ENCODE measurements at places on chromosomes 2 and 18.

- DNase-seq = no peak
These were observed 35.6 kb downstream of the MAL start for GRCh38 chr2:95061119-95061512.

DNA sequence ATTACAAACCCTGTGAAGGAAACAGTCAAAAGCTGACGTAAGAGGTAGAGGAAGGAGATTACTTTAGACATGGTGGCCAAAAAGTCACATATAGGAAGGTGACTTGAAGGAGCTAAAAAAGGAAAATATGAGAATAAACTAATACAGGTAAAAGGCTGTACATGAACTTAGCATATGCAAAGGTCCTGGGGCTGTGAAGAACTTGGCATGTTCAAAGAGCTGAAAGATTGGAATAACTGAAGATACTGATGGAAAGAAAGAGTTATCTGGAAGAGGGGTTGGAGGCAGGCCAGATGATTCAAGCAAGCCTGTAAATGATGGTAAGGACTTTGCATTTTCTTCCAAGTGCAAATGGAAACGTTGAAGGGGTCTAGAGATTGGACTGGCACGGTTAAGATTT lies 13.2 kb downstream of the IL36A start:
- DNase-seq = no peak

DNA sequence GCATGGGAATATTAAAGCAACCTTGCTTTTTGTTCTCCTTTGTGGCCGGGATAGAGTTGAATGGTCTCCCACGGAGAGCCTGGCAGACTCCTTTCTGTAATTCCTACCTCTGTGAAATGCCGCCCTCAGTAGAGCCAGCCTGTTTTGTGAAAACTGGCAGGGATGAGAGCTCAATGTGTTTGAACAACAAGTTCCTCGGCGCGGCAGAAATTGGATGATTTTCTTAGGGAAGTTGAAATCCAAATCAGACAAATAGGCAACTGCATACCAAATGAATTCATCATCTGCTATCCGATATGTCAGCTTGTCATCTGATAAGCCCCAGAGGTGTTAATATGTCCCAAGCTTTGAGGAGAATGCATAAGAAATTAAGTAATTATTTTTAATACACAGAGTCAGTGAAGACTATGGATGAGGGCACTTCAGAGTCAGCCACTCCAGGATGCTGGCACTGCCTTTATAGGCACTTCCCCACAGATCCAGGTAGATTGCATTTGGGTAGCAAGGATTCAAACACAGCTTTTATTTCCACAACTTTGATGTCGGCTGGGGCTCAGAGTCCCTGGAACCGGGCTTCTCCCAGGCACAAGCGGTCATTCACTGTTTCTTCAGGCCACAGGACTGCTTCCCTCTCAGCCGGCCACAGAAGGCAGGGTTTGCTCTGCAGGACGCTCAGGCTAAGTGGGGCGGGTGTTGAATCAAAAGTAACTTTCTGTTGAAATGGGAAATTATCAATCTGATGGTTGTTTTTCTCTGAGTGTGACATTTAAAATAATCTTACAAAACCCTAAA lies 82.8 kb upstream of the REV1 start:
- peak; percentile 24 for DNase-seq

DNA sequence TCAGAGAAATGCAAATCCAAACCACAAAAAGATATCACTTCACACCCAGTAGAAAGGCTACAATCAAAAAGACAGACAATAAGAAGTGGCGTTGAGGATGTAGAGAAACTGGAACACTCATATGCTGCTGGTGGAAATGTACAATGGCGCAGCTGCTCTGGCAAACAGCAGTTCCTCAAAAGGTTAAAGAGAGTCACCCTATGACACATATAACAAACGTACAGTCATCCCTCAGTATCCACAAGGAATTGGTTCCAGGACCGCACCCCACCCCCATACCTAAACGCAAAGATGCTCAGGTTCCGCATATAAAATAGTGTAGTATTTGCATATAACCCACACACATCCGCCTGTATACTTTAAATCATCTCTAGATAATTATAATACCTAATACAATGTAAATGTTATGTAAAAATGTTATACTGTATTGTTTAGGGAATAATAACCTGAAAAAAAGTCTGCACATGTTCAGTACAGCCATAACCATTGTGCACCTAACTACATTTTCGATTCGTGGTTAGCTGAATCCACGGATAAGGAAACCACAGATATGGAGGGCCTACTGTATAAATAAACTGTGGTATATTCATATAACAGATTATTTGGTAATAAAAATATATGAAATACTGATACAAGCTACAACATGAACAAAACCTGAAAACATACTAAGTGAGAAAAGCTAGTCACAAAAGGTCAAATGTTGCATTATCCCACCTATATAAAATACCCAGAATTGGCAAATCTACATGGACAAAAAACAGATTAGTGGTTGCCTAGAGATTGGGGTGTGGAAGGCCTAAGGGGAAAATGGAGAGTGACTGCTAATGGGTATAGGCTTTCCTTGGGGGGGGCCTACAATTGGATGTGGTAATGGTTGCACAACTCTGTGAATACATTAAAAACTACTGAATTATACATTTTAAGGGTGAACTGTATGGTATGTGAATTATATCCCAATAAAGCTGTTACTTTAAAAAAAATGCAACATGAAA lies 37.5 kb downstream of the UXS1 start:
- DNase-seq = no peak

GRCh38 chr2:146748046-146748445 lies 1096.8 kb upstream of the ACVR2A start:
- no peak for DNase-seq

- DNase-seq = no peak
These were observed 120.2 kb downstream of the LPIN1 start for GRCh38 chr2:11866358-11867335.

- no peak for DNase-seq
These were observed 19.8 kb downstream of the RPRD1A start for GRCh38 chr18:36047521-36047920.

- DNase-seq = no peak
These were observed 213.4 kb downstream of the ZBTB7C start for GRCh38 chr18:48195787-48196186.

DNA sequence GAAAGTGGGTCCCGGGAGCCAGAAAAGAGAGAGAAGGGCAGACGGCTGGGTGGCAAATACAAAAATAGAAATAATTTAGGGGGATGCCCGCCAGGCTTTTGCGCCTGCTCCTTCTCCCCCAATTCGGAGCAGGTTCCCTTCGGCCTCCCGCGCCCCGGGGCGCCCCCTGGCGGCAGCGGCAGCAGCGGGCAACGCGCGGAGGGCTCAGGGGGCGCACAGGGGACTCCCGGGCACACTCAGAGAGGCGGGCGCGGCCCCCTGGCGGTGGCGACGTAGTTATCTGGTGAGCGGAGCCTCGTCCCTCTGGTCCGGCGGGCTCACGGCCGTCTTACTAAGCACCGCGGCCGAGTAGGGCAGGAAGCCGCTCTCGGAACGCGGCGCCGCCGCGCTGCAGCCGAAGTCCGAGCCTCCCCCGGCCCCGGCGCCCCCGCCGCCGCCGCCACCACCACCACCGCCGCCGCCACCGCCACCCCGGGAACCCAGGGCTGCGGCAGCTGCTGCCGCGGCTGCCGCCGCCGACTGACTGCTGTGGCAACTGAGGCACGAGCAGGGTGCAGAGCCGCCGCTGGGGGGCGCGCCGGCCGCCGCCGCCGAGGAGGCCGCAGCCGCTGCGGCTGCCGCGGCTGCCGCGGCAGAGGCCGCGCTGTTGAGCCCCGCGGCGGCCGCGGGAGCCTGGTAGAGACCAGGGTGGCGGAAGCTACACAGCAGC lies 3.8 kb downstream of the EVX2 start:
- DNase-seq = no peak

GRCh38 chr2:100853909-100854810 lies 34.2 kb downstream of the NPAS2 start:
- DNase-seq = no peak

DNA sequence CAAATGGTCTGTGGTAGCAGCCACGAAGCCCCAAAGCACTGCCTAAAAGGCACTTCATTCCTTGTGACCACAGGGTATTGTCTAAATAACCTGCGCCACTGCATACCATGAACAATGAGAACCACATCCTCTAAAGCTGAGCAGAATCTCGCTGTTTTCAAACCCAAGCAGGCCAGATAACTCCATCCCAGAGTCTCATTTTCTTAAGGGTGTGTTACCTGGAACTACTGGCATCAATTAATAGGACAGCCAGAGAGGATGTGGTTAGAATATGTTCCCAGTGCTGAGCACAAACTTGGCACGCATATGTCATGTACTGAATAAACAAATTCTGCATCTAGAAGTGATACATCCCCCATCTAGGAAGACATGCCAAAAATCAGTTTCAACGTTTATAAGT lies 13.0 kb downstream of the VPS4B start:
- no peak for DNase-seq

DNA sequence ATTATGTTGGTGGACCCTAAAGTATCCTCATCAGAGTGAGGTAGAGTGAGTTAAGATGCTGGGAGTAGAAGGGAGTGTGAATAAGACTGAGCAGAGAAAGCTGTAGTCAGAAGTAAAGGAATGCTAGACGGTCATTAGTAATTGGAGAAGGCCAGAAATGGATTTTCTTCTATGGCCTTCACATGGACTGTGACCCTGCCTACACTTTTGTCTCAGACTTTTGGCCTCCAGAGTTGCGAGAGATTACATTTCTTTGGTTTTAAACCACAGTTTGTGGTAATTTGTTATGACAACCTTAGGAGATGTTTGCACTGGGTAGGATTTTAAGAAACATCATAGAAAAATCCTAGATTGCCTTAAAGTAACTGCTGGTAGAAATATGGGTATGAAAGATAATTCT lies 1267.7 kb upstream of the TMEFF2 start:
- no peak for DNase-seq

DNA sequence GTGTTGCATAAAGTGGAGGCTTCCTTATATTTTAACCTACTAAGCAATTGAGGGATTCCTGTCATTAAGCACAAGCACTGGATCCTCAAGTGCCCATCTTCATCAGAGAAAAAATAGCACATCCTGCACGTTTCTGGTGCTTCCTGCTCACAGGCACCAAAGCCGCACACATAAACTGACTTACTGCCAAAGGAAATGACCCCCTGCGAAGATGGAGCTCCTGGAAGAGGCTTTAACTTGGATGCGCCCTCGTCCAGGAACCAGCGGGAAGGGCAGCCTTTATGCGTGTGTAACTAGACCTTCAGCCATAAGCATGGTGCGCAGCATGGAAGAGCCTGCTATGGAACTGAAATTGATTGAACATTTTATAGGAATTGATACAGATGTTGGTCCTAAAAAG lies 188.7 kb downstream of the FTCDNL1 start:
- no peak for DNase-seq

GRCh38 chr18:56538746-56539145 lies 99.6 kb downstream of the TXNL1 start:
- DNase-seq = no peak

DNA sequence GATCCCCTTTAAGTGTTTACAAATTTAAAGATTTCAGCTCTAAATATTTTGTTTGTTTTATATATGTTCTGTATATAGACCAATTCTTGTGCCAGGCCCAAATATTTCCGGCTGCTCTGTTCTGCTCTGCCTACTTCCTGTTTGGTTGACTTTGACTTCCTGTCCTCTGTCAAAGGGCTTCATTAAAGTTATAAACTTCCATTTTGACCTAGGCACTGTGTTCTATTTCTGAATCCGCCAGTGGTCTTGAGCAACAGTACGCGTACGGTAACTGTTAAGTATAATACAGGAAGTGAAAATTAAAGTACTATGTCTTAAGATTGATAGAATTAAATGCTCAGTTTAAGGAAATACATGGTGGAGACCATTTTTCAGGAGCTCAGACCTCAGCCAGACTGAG lies 13.5 kb upstream of the REL start:
- no peak for DNase-seq

- no peak for DNase-seq
These were observed 38.0 kb downstream of the PTRHD1 start for GRCh38 chr2:24754985-24755705.

GRCh38 chr2:32990556-32990955 lies 43.8 kb downstream of the LTBP1 start:
- no peak for DNase-seq

All from cerebellar nuclear complex (tissue), 1 donor.